HT1080 (cell line): ENCODE measurements at places on chromosomes 11 and 22. TPM values are rescaled to one million over a fixed set of nuclear protein-coding genes. Genes with fewer than 3 reads are reported as not detected.

Gene APOL1
- 4.0 and 4.6 TPM in 2 replicates for total RNA-seq

DNA sequence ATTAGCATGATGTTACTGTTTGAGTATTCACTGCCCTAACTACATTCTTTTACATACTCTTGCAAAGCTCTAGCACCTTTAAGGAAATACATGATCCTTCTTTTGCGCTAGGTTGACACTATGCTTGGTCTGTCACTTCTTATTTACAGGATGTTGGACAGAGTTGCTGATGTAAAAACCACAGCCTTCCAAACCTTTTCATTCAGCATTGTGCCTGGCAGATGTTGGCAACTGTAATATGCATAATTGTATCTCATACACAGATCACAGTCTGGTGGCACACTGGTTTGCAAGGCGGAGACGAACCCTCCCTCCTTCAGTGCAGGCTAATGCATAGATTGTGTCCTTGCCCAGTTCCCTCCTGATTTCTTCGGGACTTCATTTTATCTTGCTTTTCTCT is 224.1 kb downstream of the SNX19 start:
- DNase-seq: no peak

DNA sequence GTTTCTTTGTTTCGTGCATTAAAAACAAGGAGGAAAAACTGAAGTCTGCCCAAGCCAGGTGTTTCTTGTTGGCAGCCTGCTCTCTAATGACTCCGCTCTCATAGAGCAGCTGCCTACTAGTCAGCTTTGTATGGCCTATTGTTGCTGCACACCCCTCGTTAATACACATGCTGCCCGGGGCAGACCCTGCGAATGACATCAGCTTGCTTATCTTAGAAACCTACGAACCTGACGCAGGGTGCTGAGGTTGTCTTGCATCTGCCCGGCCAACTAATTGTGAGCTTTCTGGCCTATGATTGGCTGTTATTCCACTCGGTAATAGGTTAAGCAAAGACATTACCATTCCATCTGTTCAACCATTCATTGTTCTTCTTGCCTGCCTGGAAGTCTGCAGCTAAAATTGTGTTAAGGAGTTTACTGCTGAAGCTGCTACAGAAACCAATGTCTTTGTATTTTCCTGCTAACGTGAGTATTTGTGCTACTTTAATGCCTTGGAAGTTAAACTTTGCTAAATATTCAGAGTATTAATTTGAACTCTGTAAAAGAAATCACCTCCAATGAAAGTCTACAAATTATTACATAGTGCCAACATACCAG is 37.5 kb downstream of the ZC3H12C start:
- no peak for DNase-seq

DNA sequence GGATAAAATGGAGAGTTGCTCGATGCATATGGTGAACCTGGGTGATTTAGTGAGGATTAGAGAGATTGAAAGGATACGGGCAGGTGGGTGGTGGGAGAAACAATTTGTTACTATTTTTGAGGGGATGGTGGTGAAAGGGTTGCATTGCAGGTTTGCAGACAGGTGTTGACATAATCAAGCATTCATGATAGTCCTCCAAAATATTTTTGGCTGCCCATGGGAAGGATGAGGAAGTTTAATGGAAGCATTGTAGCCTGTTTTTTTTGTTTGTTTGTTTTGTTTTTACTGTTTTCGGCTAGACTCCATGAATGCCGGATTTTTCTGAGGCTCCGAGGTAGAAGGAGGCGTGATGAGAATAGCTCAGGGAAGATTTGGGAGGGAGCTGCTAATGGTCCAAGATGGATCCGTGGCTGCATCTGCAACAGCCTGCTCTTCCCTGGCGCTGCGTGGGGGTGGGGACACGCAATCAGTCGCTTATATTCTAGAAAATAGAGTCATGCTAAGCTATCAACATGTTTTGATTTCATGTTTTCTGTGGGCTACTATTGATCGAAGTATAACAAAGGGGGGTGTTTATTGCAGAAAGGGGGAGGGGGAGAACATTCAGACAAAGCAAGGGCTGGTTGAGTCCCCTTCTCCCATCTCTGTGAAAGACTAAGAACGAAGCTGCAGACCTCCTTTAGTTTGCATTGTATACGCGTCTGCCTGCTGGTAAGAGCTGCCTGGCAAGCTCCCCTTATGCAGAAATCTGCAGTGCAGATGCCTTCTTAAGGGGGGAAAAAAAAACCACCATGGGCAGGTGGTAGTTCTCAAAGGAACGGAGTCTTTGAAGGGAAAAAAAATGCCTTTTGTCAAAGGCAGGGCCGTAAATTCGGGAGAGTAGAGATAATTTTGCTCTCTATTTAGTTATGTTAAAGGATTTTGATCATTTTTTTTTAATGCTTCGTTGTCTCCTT is 1.0 kb downstream of the RTN3 start:
- peak; percentile 11 for DNase-seq

Gene DERL3
- total RNA-seq: not detected in 2 replicates

GRCh38 chr22:37167176-37167980 is 17.7 kb upstream of the IL2RB start:
- no peak for DNase-seq

GRCh38 chr11:117187007-117187406 is 8.5 kb downstream of the SIDT2 start:
- DNase-seq: no peak

- no peak for DNase-seq
Observed at GRCh38 chr11:11230087-11230486, 123.0 kb downstream of the CSNK2A3 start.

Gene PVALB
- total RNA-seq: not detected in 2 replicates

Gene OR5J2
- not detected in 2 replicates for total RNA-seq

DNA sequence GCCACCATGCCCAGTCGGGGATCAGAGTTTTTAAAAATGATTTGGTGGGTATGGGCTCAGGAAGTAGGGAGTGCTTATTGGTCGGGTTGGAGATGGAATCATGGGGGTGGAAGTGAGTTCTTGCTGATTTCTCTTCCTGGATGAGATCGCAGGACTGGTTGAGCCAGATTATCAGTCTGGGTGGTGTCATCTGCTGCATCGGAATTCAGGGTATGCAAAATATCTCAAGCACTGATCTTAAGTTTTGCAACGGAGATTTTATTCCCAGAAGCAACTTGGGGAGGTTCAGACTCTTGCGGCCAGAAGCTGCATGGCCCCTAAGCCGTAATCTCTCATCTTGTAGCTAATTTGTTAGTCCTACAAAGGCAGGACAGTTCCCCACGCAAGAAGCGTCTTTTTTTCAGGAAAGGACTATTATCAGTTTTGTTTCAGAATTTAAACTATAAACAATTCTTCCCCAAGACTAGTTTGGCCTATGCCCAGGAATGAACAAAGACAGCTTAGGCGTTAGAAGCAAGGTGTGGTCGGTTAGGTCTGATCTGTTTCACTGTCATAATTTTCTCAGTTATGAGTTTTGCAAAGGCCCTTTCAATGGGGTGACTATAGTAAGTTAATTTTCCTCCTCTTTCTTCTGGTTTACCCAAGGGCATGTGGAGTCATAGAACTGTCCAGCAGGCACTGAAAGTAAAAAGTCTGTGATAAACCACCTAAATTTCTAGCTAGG is 1.4 kb upstream of the PIWIL3 start:
- no peak for DNase-seq

GRCh38 chr22:34992672-34993071 is 73.3 kb upstream of the ISX start:
- peak; percentile 27 for DNase-seq

Gene OR52I1
- not detected in 2 replicates for total RNA-seq

Gene KMT5B
- 18.0 and 19.8 TPM in 2 replicates for total RNA-seq

- DNase-seq: no peak
Observed at GRCh38 chr11:11537372-11537771, 84.4 kb downstream of the GALNT18 start.

DNA sequence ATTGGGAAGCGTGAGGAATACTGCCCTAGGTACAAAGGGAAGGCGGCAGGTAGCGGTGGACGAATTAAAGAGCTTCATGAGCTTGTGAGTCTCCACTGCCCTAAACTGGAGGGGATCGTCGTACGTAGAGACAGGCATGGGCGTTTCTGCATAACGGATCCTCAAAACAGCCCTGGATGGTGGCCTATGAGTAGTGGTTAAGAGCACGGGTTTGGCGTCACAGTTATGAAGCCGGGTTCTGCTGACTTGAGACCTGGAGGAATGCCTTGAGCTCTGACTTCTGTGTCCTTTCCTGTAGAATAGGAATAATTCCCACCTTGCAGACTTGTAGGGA is 335 bp downstream of the TMEM138 start:
- DNase-seq: no peak

Gene SLC22A12
- not detected in 2 replicates for total RNA-seq

Gene IL17RA
- 4.0 and 4.5 TPM in 2 replicates for total RNA-seq

Gene ANAPC15
- total RNA-seq: 70.7 and 81.5 TPM in 2 replicates

Gene DESI1
- total RNA-seq: 71.2 and 102 TPM in 2 replicates

- DNase-seq: no peak
Observed at GRCh38 chr11:76260296-76260925, 54.1 kb upstream of the WNT11 start.

DNA sequence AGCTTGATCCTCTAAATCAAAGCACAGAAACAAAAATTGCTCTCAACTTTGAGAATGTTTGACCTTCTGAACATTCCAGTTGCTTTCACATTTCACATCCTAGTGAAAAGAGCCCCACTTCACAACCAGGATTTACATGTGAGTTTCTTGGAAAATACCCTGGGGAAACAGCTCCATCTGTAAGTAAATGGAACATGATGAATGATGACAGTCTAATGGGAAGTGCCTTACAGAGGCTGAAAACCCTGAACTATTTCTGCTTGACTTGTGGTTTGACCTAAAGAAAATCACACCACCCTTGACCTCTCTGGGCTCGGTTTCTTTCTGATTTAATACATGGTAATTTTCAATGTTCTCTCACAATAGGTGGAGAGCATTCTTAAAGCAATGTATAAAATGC is 499.4 kb upstream of the API5 start:
- no peak for DNase-seq

DNA sequence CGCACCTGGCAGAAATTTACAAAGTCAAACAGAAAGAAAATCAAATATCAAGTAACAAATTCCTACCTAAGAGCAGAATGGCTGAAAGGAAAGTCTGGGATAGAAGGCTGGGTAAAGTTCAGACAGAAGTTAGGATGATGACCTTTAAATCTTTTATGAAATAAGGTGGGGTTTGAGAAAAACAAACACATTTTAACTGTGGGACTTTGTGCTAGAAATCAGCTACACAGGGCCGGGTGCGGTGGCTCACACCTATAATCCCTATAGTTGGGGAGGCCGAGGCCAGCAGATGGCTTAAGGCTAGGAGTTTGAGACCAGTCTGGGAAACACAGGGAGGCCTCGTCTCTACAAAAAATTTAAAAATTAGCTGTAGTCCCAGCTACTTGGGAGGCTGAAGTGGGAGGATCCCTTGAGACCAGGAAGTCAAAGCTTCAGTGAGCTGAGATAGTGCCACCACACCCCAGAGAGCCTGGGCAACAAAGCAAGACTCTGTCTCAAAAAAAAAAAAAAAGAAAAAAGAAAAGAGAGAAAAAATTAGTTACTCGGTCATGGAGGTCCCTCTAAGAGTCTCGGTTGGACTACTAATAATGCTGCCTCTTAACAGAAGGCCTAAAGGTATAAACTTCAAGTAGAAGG is 119.7 kb upstream of the BID start:
- DNase-seq: no peak

DNA sequence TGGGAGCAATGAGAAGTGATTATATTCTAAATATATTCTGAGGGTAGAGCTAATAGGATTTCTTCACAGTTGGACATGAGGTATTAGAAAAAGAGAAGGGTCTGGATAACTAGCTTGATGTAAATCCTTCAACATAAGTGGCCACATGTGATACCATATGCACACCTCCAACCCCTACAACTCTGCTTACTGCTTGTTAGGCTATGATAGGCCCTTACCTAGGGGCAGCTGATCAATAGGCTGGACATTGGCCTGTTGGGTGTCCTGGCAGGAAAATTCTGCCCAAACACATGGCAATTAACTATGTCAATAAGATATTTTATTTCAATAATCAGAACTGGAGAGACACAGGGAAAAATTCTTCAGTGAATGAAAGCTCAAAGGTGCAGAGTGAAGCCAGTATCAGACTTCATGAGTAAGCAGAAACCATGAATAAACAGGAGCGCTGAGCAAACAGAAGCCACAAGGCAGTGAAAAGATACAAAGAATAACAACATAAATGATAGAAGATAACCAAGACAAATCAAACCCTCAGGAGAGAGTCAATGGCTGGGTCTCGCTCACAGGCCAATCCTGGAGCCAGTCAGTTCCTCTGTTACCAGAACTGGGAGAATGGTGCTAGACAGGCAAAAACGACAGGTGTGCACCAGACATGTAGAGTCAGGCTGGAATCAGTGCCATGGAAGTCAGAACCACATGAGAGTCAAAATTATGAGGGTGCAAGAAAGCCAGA is 46.3 kb upstream of the PSMA1 start:
- DNase-seq: no peak

DNA sequence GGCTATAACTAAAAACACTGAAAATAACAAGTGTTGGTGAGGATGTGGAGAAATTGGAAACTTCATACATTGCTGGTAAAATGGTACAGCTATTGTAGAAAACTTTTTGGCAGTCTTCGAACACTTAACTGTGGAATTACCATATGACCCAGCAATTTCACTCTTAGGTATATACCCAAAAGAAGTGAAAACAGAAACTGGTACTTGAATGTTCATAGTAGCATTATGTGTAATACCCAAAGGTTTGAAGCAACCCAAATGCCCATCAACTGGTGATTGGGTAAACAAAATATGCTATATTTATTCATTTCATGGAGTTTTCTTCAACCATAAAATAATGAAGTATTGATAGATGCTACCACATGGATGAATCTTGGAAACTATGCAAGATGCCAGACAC is 40.8 kb upstream of the FTH1 start:
- no peak for DNase-seq

DNA sequence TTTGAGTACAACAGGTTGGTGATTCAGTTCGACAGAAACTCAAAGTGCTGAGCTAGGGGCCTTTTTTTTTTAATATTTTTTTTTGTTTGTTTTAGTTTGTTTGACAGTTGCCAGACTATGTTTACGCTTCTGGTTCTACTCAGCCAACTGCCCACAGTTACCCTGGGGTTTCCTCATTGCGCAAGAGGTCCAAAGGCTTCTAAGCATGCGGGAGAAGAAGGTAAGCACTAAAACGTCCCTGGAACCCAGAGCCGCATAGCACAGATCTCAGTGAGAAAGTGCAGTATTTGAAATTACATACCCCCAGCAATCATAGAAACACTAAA is 649 bp downstream of the PRRG4 start:
- no peak for DNase-seq

DNA sequence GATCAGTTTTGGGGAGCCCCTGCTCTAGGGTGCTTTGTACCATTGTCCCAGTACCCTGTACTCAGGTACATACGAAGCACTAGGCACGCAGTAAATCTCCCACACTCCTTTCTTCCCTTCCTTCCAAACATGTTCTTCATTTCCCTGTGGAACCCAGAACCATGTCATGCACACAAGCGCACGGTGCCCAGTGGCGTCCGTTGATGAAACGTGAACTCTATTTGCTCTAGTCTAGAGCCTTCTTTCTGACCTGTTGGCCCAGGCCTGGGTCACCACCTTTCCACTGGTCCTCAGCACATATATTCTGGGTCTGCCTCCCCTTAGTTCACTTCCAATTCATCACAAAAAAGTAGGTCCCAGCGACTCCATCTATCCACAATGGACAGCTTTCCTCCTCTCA is 7.0 kb downstream of the USH1C start:
- DNase-seq: no peak

Gene ANGPTL5
- total RNA-seq: not detected in 2 replicates

GRCh38 chr22:48488611-48489511 is 1338.8 kb downstream of the BRD1 start:
- DNase-seq: no peak
